A172 (cell line): ENCODE measurements at places on chromosomes 7 and 10.

DNA sequence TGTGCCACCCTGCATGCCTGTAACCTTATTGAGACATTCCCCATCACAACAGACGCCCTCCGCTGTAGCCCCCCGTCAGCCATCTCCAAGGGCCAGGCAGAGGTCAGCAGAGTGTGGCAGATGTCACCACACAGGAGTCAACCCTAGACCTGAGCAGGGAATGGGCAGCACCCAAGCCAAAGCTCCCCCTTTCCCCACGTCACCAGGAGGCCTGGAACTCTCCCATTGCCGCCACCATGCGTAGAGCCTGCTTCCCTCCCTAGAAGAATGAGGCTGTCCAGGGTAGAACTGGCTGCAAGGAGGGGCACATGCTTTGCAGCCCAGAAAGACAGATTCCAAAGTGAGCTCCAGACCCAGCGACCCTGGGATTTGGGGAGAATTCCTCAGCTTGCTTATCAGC is 342.9 kb downstream of the TNS3 start:
- no peak for DNase-seq

DNA sequence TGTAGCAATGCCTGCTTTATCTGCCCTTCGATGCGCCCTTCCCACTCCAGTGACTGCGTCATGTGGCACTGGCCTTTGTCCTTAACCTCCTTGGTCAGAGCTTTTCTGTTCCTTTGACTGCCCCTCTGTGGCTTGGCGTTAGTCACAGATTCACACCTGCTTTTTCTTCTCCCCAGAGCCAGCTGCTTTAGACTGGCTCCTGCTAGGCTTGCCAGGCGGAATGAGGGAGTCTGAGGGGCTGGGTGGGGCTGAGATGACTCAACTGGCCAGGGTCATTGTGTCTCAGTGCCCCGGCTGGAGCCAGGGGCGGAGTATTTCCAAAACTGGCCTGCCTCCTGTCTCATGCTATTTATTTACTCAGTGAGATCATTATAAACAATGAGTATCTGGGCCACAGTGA is 194.1 kb downstream of the EMX2 start:
- DNase-seq = peak; percentile 80

GRCh38 chr10:127878475-127879055 is 14.2 kb downstream of the CLRN3 start:
- DNase-seq = no peak

GRCh38 chr10:57338823-57339558 is 928.7 kb downstream of the IPMK start:
- DNase-seq = peak; percentile 44

GRCh38 chr10:113709221-113709838 is 29.6 kb downstream of the CASP7 start:
- peak; percentile 71 for DNase-seq

DNA sequence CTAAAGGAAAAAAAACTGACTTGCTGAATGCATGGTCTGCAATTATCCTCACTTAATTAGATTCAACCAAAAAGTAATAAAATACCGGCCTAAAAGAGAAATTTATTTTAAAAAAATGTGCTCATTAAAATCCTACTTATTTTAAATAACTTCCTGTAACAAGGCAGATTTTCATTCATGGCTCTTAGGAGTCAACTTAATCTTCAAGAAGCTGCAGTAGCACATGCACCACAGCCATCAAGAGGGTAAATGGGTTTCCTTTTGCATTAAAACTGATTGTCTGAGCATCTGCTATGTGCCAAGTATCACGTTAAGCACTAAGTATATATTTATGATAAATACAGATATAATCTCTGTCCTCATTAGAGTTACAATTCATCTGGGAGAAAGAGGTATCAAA is 69.9 kb downstream of the SNX13 start:
- no peak for DNase-seq

GRCh38 chr7:2939193-2939885 is 95.2 kb upstream of the GNA12 start:
- DNase-seq = peak; percentile 19
